ENCODE measurements at places on chromosomes 7 and 10. TPM values are rescaled to one million over a fixed set of nuclear protein-coding genes. Genes with fewer than 3 reads are reported as not detected.
A peak's percentile ranks its signal among the peaks of the same experiment; 100 is the strongest.

- peak; percentile 35 for DNase-seq
Measured at GRCh38 chr10:32237644-32238345, 109.2 kb downstream of the EPC1 start.

DNA sequence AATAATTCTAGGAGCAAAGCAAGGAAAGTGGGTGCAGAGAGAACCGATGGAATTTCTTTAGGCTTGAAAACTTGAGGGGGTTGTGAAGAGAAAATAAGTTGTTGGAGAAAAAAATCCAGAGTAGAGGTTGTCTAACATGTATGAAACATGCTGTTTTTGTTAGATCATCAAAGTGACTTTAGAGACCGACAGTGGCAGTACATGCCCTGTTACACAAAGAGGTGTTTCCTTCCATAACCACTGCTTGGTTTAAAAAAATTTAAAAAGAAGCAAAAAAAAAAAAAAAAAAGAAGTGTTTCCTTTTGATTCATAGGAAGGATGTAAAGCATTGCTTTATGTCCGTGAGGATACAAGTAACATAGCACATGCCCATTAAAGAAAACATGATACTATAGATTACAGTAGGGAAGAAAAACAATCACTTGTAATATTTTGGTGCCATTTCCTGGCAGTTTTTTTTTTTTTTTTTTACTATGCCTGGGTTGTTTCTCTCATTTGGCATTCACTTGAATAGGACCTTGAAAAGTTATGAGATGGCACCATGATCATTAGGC lies 6.1 kb downstream of the ENTPD1 start:
- DNase-seq: no peak

DNA sequence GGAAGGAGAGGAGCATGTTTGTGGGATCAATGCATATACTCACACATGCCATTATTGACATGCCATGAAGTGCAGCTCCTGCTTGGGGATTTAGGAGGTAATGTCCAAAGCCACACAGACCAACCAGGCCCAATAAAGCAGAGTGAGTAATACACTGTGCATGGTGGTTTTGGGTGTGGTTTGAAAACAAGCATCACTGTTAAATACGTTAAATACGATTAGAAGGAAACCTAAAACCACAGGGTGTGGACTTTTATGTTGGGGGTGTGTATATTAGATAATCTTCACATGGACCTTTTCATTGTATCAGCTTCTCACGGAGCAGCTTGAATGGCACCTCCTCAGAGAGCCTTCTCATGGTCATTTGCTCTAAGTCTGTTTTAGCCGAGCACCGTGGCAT lies 10.4 kb upstream of the EIF3A start:
- peak; percentile 74 for DNase-seq

DNA sequence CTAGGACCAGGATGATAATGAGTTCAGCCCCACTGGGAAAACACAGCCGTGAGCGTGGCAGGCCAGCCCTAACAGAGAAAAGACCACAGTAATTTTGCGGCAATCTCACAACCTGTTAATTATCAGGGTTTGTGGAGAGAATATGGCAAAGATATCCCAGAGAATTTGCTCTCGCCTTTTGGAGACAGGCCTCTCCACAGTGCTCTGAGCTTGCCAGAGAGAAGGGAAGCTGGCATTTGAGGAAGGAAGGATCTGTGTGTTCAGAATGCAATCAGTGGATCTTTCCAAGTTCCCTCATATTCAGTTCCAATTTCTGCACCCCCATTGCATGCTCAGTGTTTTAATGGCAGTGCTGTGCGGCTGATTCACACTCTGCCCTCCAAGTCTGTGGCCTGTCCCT lies 60.2 kb downstream of the PLPP4 start:
- DNase-seq: no peak

- no peak for DNase-seq
Measured at GRCh38 chr7:151590071-151590849, 70.6 kb upstream of the RHEB start.

- peak; percentile 11 for DNase-seq
Measured at GRCh38 chr10:101244321-101245050, 15.2 kb upstream of the LBX1 start.

DNA sequence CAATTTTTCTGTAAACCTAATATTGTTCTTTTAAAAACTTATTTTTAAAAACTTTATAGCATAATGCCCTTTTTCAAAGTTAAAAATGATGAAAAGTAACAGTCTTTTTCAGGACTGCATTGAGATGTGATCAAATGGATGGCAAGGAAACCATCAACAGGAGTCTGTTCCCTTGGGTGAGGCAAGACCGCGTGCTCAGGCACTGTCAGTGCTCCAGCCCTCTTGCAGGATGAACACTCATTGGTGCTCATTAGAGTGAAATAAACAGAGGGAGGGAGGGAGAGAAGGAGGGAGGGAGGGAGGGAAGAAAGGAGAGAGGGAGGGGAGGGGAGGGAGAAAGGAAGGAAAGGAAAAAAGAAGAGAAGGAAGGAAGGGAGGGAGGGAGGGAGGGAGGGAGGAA lies 145.7 kb upstream of the CHST15 start:
- DNase-seq: no peak

GRCh38 chr10:45419676-45420025 lies 45.6 kb downstream of the ALOX5 start:
- no peak for DNase-seq

DNA sequence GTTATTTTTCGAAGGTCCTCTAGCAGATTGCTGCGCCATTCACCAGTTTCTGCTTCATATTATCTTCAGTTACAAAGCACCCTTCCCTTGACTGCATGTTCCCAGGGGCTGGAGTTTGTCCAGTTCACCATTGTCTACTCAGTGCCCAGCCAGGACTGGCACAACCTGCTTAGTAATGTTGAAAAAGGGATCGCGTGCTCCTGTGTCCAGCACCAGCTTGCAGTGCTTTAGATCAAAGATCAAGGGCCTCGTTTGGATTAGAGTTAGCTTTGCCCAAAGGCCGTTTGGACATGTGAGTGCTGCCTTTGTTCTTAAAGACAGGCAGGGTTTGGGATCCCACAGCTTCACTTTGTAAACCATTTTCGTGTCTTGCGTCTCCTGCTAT lies 867 bp downstream of the ATP6V0E2 start:
- DNase-seq: no peak

DNA sequence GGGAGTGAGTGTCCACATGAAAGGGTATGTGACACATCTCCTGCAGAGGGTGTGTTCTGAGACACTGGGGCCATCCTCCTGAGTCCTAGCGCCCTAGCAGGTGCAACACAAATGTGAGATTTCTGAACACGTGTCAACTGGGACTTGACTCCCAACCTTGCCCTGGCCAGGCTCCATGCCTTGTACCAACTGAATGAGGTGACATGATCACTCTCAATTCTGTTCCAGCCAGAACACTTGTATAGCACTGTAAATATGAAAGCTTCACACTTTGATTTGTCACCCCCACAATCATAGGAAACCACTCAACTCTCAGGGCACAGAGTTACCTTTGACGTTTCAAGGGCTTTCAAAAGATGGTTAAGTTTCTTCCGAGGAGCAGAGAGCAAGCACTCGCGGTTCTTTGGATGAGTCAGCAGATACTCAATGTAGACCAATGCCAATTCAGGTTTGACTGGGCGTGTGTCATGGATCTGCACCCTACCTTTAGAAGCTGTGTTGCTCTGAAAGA lies 48.6 kb downstream of the NCAPG2 start:
- DNase-seq: no peak

DNA sequence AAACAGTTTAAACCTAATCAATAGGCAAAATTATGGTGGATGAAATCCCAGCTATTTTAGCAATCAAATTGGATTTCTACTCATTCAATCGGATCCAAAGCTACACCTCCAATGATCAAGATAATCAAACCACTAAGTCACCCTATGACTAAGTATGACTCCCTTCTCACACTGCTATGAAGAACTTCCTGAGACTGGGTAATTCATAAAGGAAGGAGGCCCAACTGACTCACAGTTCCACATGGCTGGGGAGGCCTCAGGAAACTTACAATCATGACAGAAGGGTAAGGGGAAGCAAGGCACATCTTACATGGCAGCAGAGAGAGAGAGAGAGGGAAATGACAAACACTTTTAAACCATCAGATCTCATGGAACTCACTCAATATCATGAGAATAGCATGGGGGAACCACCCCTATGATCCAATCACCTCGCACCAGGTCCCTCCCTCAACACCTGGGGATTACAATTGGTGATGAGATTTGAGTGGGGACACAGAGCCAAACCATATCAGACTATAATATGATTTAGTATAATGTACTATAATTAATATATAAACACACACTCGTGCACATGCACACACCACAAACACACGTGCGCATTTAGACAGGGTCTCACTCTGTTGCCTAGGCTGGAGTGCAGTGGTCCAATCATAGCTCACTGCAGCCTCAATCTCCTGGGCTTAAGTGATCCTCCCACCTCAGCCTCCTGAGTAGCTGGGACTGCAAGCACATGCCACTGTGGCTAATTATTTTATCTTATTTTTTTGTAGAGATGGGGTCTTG lies 213.6 kb upstream of the FOXK1 start:
- no peak for DNase-seq

DNA sequence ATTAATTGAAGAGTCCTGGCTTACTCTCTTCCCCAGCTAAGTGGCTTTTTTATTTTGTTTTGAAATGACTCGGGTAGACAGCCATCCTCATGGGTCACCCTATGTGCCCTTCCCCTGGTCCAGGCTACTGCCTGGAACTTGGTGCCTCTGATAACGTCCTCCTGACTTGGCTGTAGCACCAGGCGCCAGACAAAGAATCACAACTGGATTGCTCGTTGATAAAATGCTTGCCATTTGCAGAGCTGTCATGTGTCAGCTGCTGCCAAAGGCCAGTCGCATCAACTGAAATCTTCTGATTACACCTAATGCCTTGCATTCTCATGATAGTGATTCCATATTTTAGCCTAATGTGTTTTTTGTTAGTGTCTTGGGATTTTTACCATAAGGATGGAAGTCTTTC lies 27.4 kb upstream of the ABLIM1 start:
- no peak for DNase-seq

DNA sequence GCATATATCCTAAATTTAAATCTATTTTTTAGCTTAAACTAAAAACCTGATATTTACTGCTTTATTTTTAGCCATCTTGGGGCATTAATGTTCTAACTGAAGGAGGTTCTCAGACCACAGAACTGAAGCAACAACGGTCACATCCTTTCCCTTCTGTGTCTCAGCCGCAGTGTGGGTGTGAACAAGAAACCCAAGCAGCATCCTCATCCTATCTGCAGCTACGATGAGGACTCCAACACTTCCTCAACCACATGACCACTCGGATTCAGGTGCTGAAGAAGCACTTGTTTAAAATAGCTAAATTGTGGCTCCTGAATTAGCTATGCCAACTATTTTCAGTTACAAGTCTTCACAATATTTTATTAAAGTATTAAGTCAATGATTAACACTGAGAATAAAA lies 5.3 kb downstream of the ESYT2 start:
- DNase-seq: no peak

DNA sequence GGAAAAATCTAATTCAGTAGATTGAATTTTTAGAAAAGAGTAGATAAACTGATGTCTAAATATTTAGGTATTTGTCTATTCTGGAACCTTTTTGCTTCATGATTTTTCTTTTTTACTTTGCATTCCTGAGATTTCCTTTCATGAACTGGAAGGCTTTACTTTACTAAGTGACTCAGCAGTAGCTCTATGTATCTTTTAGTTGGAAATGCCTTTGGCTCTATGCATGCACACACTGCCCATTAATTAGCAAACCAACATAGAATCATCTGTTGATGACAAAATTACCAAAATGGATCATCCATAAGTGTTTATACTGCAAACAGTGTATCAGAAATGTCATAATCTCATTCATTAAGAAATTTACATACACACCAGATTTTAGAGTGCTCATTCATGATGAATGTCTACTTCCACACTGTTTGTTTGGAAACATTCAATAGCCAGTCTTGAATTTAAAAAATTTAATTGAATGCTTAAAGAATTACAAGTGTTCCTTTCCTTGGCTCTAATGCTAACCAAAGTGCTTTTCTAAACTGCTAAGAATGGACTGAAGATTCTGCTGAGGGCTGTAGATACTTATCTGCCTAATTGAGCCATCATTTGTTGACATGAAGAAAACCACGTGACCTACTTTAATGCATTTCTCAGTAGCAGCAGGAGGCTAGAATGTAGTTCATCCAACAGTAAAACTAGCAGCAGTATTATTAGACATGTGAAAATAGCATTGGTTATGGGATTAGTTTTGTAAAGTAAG lies 282.0 kb downstream of the ADK start:
- peak; percentile 74 for DNase-seq

DNA sequence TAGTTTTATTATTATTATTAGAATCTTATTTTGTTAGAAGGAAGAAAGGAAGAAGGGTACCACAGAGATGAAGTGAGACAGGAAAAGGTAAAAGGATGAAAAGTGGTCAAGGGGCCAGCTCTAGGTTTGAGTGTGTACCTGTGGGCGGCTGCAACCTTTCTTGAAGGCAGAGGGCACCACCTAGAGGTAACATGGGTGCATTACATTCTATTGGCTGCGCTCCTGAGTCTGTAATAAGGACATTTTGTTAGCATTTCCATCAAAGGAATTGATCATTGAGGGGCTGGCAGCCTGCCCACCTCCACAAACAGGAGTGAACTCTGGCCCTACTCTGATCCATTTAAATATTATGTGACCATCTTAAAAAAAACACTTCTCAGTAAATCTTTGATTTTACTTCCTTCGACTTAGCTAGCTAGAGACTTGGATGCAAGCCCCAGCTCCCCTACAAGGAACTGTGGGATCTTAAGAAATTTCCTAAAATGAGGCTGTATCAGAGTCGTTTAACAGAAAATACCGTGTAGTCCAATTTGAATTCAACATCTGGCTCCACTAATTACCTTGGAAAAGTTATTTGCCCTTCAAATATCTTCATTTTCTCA lies 610.4 kb downstream of the IPMK start:
- DNase-seq: no peak

GRCh38 chr7:139994356-139994755 lies 68.4 kb downstream of the PARP12 start:
- DNase-seq: no peak

GRCh38 chr7:50679218-50680007 lies 103.3 kb downstream of the GRB10 start:
- no peak for DNase-seq

DNA sequence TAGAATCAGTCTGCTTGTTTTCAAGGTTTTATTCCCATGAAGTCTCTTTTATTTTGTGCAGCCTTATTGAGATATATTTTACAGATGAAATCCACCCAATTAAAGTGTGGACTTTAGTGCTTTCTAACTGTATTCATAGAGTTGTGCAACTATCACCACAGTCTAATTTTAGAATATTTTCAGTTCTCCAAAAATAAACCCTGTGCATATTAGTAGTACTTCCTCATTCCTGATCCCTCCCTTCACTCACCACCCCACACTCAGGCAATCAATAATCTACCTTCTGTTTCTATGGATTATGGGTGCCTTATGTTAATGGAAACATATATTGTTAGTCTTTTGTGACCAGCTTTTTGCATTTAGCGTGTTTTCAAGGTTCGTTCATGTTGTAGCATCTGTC lies 185.7 kb upstream of the TMEM72 start:
- peak; percentile 40 for DNase-seq

MKX gene
- 68.1 TPM for polyA plus RNA-seq

RBM20 gene
- polyA plus RNA-seq: not detected

ZNF746 gene
- polyA plus RNA-seq: 5.4 TPM

DENND10 gene
- polyA plus RNA-seq: 86.8 TPM

GPAM gene
- polyA plus RNA-seq: 4.5 TPM

CFAP46 gene
- polyA plus RNA-seq: 2.0 TPM

USP6NL gene
- 7.7 TPM for polyA plus RNA-seq

FAM24B gene
- 4.0 TPM for polyA plus RNA-seq

PRKCQ gene
- 0.06 TPM for polyA plus RNA-seq

NPSR1 gene
- not detected for polyA plus RNA-seq
